Chondrocyte (in vitro differentiated cells): ENCODE measurements at places on chromosomes 11 and 22. TPM values are rescaled to one million over a fixed set of nuclear protein-coding genes. Genes with fewer than 3 reads are reported as not detected.

Gene NNMT
- 354 to 375 TPM (median 370 TPM) in 3 replicates for total RNA-seq

- no peak overlapping the region for H3K27ac ChIP-seq
- H3K36me3 ChIP-seq, result peaks cover 6% of the 10 kb centered on the region
- no peak overlapping the region for H3K4me3 ChIP-seq
- peaks cover 8% of the 10 kb centered on the region for H3K4me1 ChIP-seq
Observed at GRCh38 chr11:95534809-95535208, 254.8 kb downstream of the FAM76B start.

- H3K27me3 ChIP-seq, result no peaks in the 10 kb centered on the region
- H3K4me3 ChIP-seq, result no peak overlapping the region
- no peak overlapping the region for H3K27ac ChIP-seq
- H3K4me1 ChIP-seq, result peaks cover 6% of the 10 kb centered on the region
- no peaks in the 10 kb centered on the region for H3K36me3 ChIP-seq
Observed at GRCh38 chr11:123073343-123074057, 11.6 kb upstream of the HSPA8 start.

Gene GGTLC3
- total RNA-seq, result 0.42 TPM in 1 of 3 replicates, not detected in the others

- peak; percentile 66 for DNase-seq
- peaks cover 2% of the 10 kb centered on the region for H3K36me3 ChIP-seq
- H3K27me3 ChIP-seq, result peaks cover 5% of the 10 kb centered on the region
- H3K4me3 ChIP-seq, result no peak overlapping the region
Observed at GRCh38 chr22:48850658-48851287, 976.9 kb downstream of the BRD1 start.

DNA sequence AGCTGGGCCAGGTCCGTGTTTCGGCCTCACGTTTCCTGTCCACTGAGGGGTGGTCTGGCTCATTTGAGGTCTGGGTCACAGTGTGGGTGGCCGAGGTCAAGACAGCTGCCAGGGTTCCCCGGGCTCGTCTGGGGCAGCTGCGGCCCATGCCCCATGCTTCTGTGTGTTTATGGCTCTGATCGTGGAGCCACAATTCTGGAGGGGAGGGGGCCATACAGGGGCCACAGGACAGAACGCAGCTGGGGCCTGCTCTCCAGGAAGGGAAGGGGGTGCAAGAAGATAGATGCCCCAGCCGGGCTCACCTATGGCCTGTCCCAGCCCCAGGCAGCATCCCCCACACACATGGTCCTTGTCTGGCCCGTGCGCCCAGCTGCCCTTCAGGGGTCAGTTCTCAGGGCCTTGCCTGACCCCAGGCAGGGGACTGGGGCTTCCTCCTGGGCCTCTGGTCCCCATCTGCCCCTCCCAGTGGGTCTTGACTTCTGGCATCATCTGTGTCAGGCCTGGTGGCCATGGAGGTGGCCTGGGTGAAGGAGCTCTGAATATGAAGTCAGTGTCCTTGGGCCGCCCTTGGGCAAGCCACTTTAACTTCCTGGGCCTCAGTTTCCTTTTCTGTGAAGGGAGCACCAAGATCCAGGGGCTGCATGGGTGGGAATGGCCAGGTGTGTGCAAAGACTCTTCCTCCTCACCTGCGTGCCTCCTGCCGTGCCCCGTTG lies 8.4 kb downstream of the TSPAN32 start:
- H3K4me3 ChIP-seq, result no peak overlapping the region
- no peak overlapping the region for H3K27ac ChIP-seq
- H3K36me3 ChIP-seq, result no peaks in the 10 kb centered on the region
- peaks cover 22% of the 10 kb centered on the region for H3K4me1 ChIP-seq
- H3K27me3 ChIP-seq, result no peaks in the 10 kb centered on the region

DNA sequence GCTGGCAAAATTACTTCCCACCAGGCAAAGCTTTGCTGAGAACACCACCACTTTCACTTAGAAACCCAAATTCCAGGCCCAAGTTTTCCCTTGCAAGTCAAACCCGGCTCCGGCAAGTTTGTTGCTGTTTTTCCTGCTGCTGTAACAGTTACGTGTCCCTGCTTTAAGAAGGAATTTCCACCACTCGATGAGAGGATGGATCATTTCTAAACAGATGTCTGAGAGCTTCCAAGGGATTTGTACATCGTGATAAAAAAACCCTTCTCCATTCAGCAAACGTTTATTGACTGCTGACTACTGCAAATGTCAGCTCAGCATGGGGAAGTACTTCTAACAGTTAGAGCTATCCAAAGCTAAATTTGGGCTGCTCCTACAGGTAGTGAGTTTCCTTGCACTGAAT lies 19.7 kb downstream of the P2RX3 start:
- no peaks in the 10 kb centered on the region for H3K36me3 ChIP-seq
- no peak overlapping the region for H3K4me3 ChIP-seq
- peaks cover 4% of the 10 kb centered on the region for H3K4me1 ChIP-seq
- no peak for DNase-seq
- peaks cover 14% of the 10 kb centered on the region for H3K27me3 ChIP-seq

DNA sequence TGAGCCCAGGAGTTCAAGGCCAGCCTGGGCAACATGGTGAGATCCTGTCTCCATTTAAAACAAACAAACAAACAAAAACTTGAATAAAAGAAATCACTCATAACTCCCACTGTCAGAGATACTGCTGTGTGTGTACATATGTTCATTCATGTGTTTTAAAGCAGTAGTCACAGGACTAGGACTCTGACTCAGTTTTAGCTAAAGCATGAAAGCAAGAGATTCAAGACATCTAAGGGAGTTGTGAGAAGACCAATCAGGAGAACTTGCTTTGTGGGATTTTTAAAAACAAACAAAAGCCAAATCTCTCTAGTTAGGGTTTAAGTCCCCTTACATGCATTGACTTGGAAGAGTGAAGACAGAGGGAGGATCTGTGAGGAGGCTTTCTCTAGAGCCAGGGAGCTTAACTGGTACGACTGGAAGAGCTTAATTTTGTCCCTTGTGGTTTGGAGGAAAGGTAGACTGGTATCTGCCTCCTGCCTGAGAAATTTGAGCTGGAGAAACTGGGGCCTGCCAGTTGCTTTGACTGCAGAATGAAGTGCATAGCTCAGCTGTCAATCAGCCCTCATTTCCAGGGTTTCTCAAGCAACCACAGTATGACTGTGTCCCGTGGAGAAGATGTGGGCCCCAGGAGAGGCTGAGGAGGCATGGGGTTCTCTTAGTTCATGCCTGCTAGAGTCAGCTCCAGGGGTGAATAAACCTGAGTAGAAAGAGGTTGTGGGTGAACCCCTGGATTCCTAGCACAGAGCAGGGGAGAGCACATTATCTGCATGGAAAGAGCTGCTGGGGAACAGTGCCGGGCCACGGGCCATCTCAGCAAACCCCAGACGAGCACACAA lies 30.6 kb downstream of the EXPH5 start:
- no peak for DNase-seq
- no peaks in the 10 kb centered on the region for H3K36me3 ChIP-seq
- H3K4me3 ChIP-seq, result no peak overlapping the region

Gene FAT3
- total RNA-seq, result 21.3 to 27.7 TPM (median 21.9 TPM) in 3 replicates

DNA sequence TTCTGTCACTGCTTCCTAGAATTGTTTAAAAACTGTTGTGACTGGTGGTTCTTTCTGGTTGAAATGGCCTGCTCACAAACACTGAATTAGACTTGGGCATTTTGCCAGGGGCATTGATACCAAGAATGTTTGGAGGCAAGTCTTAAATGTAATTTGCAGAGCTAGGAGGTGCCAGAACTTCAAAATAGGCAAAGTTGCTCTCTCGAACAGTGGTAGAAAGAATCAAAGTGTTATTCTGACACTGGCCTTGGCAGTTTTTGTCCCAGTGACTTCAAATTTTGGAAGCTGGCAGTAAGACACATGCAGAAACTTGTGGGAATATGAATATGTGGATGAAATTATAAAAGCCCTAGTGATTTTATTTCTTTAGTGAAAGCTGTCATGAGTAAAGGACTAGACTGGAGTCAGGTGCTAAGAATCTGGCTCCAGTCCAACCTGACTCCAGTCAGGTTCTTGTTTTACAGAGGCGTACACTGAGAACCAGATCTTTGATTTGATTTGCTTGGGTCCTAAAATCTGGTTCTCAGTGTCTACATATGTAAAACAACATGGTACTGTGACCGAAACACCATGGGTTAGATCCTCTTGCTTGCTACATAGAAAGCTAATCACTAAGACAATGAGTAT lies 20.9 kb downstream of the SVIP start:
- no peak overlapping the region for H3K4me3 ChIP-seq
- no peaks in the 10 kb centered on the region for H3K4me1 ChIP-seq
- no peak for DNase-seq
- H3K36me3 ChIP-seq, result no peaks in the 10 kb centered on the region
- H3K27ac ChIP-seq, result no peak overlapping the region
